ENCODE measurements at places on chromosomes 11 and 22.

GRCh38 chr11:99614352-99614751 lies 593.6 kb downstream of the CNTN5 start:
- DNase-seq, result peak; percentile 55

DNA sequence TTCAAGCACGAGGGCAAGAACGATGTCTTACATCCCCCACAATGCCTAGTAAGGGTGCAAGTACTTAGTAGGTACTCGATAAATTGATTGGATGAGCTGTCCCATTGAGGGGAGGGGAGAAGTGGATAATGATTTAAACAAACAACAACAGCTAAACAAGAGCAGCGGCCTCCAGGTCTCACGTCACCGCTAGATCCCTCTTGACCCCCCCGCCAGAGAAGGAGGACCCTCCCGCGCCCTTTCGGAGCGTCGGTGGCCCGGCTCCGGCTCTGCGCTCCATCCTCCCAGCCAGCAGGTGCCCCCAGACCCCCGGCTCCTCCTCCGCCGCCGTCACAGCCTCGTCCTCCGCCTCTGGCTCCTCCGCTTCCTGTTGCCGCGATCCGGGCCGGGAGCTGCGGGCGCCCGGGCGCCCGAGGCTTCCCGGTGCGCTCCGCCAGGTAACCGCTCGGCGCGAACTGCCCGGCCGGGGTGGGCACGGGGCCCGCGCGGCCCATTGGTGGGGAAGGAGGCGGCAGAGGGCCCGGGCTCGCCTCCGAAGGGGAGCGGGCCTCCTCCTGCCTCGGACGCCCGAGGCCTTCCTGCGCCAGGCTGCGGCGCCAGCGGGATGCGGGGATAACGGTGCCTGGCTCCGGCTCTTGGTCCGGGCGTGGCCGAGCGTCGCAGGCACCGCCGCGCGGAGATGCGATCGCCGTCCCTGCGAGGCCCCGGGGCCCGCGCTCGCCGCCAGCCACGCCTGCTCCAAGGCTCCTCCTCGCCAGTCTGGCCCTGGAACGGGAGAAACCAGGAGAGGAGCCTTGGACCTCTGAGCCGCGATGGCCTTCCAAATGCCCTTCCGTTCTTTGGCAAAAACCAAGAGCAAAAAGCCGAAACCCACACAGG lies at the start of gene TLCD5:
TSS of gene TLCD5 (plus strand) at position 368 of the 879 bp plus-strand sequence. CDS start 2,143 bp downstream, outside the sequence.
- peak; percentile 94 for DNase-seq

DNA sequence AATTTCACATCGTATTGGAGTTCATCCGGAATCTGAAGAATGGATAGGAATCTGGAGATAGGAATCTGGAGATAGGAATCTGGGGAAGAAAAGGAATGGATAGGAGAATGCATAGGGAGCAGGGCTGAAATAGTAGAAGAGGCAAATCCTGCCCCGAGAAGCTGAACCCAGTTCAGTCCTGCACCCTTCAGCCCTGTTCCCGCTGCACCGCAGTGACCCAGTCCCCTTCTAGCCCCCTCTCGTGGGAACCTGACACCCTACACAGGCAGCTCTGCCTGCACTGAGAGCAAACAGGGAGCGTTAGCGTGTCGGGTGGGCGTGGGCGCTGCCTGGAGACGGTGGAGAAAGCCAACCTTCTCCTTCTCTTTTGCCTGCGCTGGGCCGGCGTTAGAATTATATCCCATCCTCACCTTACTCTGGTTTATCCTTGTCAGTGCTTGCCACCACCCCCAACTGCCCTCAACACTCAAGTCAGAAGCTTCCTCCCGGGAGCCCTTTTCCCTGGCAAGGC lies 1.0 kb upstream of the CCKBR start:
- peak; percentile 77 for DNase-seq

DNA sequence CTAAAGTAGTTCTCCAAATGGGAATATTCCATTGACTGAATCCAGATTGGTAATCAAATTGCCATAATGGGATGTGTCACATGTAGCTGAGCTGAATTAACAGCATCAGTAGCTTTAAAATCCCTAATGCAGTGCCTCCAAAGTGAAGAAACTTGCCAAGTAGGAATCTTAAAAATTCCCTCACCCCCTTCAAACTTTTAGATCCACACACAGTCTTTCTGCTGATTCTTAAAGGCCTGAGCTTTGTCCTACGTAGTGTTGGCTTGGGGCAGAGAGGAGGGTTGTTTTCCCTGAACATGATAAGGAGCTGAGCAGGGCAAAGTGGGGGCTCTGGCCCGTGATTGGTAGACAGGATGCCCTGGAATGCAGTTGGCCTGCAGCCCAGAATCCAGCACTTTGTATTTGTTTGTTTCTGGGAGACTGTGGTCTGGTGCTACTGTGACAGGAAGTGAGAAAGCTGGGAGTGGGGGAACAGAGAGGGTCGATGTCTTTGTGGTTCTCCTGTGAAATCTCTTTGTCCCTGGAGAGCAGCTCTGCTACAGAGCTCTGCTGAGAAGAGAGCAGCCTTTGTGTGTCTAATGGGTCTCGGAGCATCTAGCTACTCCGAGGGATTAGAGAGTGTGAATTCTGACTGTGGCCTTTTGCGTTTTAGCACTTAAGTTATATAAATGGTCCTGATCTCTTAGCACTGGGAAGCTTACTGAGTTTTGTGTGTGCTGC lies 16.9 kb downstream of the CTNND1 start:
- DNase-seq, result peak; percentile 99

- no peak for DNase-seq
Measured at GRCh38 chr11:64611869-64612646, 21.0 kb downstream of the SLC22A12 start.

- no peak for DNase-seq
Measured at GRCh38 chr11:60960405-60960804, 8.4 kb upstream of the SLC15A3 start.

- no peak for DNase-seq
Measured at GRCh38 chr22:32882360-32882755, 80.9 kb downstream of the TIMP3 start.

GRCh38 chr22:29152954-29153719 lies 52.6 kb upstream of the EMID1 start:
- peak; percentile 80 for DNase-seq

- DNase-seq, result no peak
Measured at GRCh38 chr22:44396727-44397722, 84.3 kb upstream of the SHISAL1 start.

DNA sequence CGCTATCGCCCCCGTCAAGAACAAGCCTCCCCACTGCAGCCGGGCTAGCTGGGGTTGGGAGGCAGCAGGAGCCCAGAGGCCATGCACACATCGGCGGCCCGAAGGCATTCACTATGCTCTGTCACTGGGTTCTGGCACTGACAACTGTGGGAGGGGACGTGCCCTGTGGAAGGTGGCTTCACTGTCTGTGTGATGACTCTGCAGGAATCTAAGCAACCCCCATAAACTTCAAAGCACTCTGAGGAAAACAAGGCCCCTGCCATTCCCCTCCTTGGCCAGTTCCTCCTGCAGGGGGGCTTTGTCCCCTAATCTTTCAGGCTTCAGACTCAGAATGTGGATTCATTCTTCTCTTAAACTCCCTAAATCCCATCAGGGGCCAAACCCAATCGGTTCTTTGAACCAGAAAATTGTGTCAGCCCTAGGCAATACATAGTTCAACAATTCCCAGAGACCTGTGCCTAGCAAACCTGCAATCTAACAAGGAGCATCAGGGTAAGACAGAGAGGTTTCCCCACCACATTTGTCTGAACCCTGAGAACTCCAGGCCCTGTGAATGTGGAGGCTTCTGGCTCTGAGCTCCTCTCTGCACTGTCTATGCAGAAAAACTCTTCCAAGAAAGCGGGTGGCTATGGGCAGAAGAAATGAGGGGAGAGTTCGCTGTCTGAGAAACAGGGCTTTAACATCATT lies 1477.2 kb downstream of the TBC1D22A start:
- peak; percentile 80 for DNase-seq

- no peak for DNase-seq
Measured at GRCh38 chr22:34308101-34308500, 387.8 kb upstream of the LARGE1 start.

- peak; percentile 64 for DNase-seq
Measured at GRCh38 chr11:59923813-59924212, 14.4 kb upstream of the OOSP1 start.

- peak; percentile 96 for DNase-seq
Measured at GRCh38 chr11:74592441-74593362, at the start of gene POLD3. Gene POLD3 (plus strand): TSS chr11:74592582. CDS start chr11:74592659, 77 bp downstream.

DNA sequence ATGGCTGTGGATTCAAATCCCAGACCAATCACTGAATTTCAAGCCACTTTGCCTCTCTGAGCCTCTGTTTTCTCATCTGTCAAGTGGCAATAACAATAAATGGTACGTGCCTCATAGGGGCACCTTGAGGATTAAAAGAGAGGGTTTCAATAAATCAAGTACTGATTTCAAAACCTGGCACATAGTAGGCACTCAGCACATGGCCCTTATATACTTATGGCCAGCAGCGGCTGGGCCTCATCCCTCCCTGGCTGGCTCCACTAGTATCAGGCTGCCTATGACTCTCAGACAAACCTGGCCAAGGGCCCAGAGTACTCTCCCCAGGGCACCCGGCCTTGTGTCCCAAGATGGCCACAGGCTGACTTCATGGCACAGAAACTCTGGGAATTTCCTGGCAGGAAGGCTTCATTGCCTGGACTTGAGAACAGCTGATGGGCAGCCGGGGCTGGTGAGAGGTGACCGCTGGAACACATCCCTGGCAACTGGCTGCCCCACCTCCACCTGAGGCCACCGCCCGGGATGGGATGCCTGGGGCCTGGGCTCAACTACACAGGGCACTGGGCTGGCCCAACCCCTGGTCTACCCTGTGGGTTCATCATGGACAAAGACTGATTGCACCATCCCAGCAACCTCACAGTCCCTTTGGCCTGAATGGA lies 3.4 kb downstream of the FADS3 start:
- DNase-seq, result peak; percentile 57

DNA sequence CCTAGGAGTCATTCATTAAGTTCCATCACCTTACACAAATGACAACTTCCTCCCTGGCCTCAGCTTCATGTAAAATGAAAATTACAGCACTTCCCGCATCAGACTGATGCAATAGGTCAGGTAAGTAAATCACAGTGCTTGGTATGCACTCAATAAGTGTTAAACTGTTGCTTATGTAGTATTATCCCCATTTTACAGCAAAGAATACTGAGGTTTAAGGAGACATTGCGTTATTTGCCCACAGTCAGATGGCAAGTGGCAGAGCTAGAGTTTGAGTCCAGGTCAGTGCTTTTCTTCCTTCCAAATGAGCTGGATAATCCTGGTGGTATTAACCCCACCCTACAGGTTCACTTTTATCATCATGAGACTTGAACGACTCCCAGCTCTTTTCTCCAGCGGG lies 29.7 kb downstream of the WT1 start:
- DNase-seq, result no peak

- DNase-seq, result no peak
Measured at GRCh38 chr11:44851496-44851895, 99.2 kb downstream of the TP53I11 start.

GRCh38 chr22:37403267-37403960 lies 23.9 kb downstream of the ELFN2 start:
- no peak for DNase-seq

GRCh38 chr11:102794382-102794781 lies 3.6 kb downstream of the MMP1 start:
- DNase-seq, result peak; percentile 94

GRCh38 chr22:17578136-17578754 lies 14.9 kb downstream of the SLC25A18 start:
- DNase-seq, result no peak

DNA sequence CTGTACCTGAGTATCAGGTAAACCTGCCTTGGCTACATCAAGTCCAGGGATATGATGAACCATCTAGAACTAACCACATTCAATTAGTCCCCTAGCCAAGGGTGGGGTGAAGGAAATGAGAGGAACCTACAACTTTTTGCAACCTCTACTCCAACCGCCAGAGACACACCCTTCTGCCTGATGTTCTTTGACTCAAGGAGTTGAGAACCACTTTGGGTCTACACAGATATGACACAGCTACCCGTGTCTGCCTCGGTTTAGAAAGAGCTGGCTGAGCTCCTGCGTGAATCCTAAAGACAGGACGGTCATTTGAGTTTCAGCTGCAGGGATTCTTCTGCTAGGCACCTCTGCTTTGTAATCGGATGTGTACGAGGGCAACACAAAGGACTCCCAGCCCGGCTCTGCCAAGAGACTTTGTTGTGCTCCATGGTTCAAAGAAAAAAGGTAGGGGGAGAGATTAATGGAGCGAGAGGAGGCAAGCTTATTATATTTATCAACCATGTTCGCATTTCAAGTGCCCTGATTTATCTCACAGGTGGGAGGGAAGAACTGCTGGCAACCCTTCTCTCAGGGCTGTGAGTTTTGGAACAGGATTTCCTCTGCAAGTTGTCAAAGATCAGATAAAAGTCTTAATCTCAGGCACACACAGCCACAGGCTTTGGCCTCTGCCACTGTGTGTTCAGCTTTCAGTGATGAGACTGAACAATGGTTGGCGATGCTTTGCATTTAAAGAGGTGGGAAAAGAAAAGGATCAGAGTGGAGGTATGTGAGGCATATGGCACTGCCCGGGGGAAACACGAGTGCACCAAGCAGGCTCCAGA lies 35.1 kb downstream of the FLI1 start:
- DNase-seq, result no peak

DNA sequence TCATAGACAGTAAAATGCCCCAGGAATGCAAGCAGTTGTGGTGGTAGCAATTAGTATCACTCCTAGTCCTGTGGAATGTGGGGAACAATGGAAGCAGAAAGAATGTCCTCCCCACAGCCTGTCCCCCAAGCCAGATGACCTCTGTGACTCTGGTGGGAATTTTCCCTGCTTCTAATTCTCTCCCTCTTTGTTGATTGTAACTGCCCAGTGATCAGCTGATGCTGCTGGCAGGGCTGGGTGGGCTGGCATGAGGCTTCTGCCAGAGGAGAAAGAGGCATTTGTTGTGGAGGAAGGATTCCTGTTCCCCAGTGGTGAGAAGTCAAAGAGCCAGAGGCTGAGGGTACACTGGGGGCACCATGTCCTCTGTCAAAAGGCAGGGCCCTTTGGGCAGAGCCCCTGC lies 116.7 kb upstream of the NCAM1 start:
- DNase-seq, result peak; percentile 24

DNA sequence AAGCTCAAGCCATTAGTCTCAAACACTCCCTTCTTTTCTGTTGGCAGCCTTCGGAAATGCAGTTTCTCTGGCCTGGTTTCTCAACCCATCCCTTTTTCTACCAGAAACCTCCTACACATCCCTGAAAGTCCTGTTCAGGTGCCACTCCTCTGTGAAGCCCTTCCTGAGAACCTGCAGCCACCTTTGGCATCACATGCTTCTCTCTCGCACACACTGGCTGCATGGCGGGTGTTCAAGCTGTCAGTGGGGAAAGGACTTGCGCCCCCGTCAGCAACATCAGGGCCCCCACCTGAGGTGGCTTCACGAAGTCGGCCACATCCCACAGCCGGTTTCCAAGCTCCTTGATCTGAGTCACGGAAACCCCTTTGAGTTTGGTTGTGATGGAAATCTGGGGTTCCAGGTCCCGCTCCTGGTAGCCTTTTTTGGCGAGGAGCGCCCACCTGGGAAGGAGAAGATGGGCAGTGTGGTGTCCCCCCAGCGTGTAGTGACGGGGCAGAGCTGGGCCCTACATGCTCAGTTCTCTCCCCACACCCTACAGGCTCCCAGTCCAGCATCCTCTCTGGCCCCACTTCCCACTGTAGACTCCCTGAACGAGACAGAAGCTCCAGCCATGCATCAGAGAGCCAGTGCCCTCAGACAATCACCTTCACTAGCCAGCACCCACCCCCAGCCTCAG lies 1.7 kb upstream of the LRRC74B start:
- DNase-seq, result no peak

GRCh38 chr11:7251836-7252682 lies at the start of gene SYT9:
Gene SYT9 (plus strand): TSS chr11:7251904. CDS start chr11:7252187, 283 bp downstream.
- peak; percentile 78 for DNase-seq

All from mesendoderm (in vitro differentiated cells).